Pancreas (tissue), 10 donors: ENCODE measurements at places on chromosomes 4 and X. TPM values are rescaled to one million over a fixed set of nuclear protein-coding genes. Genes with fewer than 3 reads are reported as not detected.

- H3K27me3 ChIP-seq = no peaks in the 10 kb centered on the region
- no peak for DNase-seq
- no peaks in the 10 kb centered on the region for H3K4me1 ChIP-seq
- H3K36me3 ChIP-seq = peaks cover 15% of the 10 kb centered on the region
Measured at GRCh38 chr4:77169481-77169880, 12.5 kb downstream of the CCNG2 start.

DNA sequence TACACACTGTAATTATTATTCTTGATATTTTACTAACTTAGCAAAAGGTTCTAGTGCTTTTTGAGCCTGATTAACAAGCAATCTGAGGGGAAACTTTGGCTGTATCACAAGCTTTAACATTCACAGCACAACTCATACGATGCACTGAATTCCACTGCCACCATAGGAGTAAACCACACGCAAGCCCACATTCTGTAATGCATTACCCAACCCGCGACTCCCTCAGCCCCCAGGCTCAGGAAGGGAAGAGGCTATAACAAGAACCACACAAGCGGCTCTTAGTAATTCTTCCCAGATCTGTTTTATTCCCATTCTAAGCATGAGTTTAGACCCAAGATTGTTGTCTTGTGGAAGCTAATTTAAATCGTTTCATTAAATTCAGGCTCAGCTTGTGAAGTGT lies 138.5 kb upstream of the TBL1X start:
- H3K27ac ChIP-seq = no peak overlapping the region
- peaks cover 8% of the 10 kb centered on the region for H3K27me3 ChIP-seq
- no peak for DNase-seq
- no peak overlapping the region for H3K4me3 ChIP-seq
- H3K36me3 ChIP-seq = no peaks in the 10 kb centered on the region
- no peaks in the 10 kb centered on the region for H3K4me1 ChIP-seq

DNA sequence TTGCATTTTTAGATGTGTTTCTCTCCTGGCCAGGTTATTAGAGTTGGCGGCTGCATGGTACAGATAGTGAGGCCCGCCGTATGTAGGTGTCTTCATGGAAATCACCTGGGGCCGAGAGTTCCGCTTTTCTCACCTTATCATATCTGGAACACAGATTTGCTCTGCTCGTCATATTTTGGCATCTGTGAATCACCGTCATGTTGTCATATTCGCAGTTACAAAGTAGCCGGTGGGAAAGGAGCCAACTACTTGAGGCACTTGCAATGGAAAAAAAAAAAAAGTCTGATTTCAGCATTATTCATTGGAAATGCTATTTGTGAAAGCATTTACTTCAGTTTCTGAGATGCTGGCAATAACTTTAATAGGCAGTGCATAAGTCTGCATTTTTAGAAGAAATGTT lies 1715.2 kb upstream of the TENM3 start:
- no peak overlapping the region for H3K4me3 ChIP-seq
- no peak for DNase-seq
- no peaks in the 10 kb centered on the region for H3K27me3 ChIP-seq
- H3K4me1 ChIP-seq = no peaks in the 10 kb centered on the region
- H3K27ac ChIP-seq = no peak overlapping the region

GC gene
- total RNA-seq = 21.7 TPM

CT83 gene
- total RNA-seq = not detected
